Activated T-cell treated with anti-CD3 and anti-CD28 coated beads for 48 hours (primary cell): ENCODE measurements at places on chromosomes 5 and 9.

DNA sequence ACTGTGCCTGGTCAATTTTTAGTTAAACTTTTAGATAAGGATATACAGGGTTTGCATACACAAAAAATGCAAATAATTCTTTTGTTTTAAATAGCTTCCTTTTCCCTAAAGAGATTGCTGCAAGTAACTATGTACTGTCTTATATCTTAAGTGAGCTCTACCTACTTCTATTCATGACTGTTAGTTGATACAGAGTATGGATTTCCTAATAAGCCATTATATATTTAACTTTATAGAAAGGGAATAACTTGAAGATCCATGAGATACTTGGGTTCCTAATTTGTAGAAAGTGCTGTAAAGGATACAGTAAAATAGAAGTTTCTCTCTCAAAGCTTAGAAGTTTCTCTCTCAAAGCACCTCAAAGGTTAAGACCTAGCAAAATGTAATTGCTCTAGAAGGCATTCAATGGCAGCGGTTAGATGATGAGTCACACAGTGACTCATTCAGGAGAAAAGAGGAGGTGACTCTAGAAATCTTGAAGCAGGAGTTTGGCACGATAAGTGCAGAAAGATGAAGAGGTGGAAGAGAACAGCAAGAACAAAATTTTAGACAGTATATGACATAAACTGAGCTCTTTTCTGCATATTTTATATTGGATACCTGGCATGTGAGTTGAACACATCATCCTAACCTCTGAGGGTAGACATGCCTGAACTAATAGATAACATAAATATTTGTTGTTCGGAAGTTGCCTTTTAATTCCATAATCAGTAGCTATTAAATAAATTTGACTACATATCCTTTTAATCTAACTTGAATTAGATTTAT is 5.5 kb upstream of the DNAJC21 start:
- no peak for DNase-seq

DNA sequence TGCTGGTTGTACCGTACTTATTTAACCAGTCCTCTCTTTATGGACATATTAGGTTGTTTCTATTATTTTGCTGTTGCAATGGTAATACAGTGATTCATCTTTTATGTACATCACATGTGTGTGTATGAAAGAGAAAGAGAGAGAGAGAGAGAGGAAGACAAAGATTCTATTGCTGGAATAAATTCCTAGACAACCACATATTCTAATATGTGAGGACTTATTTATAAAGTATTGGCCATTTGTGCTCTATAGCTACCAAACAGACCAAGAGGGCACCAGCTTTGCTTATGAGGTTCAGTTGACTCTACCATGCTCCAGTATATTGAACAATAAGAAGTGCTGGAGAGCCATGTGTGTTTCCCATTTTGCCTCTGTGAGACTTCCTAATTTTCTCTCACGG is 513.5 kb downstream of the DMAC1 start:
- no peak for DNase-seq

- DNase-seq = no peak
Observed at GRCh38 chr9:99126312-99126711, 21.4 kb downstream of the TGFBR1 start.

DNA sequence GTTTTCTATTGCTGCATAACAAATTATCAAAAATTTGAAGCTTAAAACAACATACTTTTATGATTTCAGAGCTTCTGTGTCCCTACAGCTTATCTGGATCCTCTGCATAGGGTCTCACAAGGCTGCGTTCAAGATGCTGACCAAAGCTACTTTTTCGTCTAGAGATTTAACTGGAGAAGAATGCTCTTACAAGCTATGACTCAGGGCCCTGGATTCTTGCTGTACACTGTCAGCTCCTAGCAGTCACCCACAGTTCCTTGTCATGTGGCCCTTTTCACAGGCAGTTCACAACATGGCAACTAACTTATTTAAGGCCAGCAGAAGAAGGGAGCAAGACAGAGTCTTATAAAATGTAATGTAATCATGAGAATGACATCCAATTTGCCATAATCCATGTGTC is 70.8 kb upstream of the FAM174A start:
- no peak for DNase-seq

GRCh38 chr5:142977363-142978051 is 207.3 kb downstream of the ARHGAP26 start:
- DNase-seq = peak; percentile 12
